ENCODE measurements at places on chromosomes 12 and 14.

DNA sequence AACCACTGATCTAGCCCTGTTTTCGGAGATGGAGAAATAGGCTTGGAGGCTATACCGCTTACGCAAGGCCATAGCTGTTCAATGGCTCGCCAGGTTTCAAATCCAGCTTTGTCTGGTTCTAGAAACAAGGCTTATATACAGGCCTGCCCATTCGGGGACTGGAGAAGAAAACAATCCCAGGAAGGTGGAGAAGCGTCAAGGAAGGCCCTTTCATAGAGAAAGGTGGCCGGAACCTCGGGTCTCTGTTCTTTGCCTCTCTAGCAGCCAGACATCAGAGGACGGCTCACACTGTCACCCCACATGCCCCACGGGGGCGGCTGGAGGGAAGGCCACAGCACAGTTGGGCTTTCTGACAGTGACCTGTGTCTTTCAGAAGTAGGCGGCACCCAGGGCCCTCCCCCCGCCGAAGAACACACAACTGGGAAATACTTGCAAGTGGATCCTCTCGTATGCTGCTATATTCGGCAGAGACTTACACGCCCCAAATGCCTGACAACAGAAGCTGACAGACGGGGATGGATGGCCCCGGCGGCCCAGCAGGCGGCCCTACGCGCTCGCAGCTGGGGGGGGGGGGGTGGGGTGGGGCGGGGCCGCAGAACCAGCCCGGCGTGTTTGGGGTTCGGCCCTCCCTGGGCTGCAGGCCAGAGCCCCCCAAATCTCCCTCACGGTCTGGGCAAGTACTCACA is 4.5 kb upstream of the SETD1B start:
- DNase-seq, result no peak

GRCh38 chr14:95462491-95462890 is 54.0 kb downstream of the SYNE3 start:
- DNase-seq, result no peak

DNA sequence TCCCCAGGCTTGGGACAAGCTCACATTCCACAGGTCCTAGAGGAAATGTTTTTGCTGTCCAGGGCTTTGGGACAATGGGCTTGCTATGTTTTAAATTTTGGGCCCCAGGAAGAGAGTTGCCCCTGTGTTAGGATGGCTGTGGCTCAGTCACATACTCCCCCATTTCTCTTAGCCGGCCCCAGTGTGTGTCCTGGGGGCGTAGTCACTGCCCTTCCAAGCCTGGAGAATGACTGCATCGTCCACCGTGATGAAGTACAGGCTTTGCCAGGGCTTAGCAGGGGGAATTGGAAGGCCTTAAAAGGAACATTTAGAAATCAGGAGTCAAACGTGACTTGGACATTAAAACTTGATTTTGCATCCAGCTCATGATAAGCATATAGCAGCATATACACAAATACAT is 293.6 kb downstream of the CACNA1C start:
- no peak for DNase-seq

DNA sequence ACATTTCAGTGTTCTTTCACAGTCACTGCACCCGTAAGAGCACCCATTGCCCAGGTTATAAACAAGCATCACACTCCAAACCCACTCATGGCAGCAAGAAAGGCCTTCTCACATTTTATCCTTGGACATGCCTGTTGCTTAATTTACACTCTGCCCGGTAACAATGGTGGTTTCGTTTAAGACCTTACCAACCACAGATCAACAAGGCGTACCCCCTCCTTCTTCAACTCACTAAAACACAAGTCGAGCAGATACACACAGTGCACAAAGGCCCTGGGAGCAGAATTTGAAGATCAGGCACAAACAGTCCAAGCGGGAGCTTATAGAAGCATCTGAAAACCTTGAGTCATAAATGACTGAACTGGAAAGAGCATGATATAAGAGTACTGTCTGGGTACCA is 98.1 kb downstream of the GALC start:
- no peak for DNase-seq

DNA sequence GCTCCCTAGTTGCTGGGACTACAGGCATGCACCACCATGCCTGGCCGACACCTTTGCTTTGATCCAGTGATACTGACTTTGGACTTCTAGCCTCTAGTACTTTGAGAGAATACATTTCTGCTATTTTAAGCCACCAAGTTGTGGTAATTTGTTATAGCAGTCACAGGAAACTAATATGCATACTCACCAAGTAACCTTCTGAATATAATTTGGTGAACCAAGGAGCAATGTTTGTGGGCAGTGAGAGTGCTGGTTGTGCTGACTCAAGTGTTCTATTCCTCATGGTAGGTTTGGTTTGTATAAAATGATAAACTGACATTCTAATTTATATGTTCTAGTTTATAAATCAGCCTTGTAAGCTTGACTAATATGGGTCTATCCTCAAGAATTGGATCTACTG is 42.4 kb upstream of the MMP19 start:
- DNase-seq, result no peak

Data from iPS DF 19.7 (cell line).